Inflammatory macrophage (primary cell): ENCODE measurements at places on chromosomes 3 and 15.

- DNase-seq, result no peak
Measured at GRCh38 chr15:48641416-48641815, 4.1 kb downstream of the FBN1 start.

GRCh38 chr15:42084465-42085235 lies 9.7 kb downstream of the PLA2G4D start:
- peak; percentile 73 for DNase-seq

DNA sequence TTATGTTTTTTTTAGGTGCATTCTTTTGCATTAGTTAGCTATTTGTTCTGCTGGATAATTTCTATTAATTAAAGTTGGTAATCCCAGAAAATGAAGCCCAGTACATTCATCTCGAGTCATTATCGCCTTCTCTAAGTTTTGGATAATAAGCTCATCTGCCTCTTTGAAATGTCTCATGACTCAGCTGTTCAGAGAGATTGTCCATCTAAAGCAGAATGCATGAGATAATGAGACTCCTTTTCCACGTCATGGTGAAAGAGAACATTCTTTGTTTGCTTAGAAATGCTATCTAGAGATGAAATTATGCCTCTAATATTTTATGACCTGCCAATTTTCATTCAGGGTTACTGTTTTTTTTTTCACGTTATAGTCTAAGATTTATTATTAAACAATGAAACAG lies 374.7 kb upstream of the GOLIM4 start:
- no peak for DNase-seq

GRCh38 chr15:82044373-82045178 lies 1.2 kb downstream of the MEX3B start:
- peak; percentile 17 for DNase-seq

- peak; percentile 46 for DNase-seq
Measured at GRCh38 chr3:172148241-172148640, 108.9 kb downstream of the FNDC3B start.

GRCh38 chr3:196967412-196968232 lies 1.0 kb downstream of the PIGZ start:
- no peak for DNase-seq

DNA sequence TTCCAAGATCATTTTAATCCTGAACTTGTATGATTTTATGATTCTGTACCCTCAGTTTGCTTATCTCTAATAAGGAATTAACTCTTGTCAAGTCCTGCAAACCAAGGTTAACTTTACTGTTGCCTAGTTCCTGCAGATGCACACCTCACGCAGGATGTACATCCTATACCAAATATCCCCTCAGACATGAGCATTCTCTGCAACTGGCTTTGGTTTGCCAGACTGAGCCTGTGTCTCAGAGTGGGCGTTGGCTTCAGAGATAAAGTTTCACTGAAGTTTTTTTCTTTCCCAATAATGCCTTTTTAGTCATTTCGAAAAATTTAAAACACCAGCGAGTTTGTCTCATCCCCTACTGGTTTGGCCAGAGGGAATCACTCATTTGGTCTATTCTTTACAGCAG lies 173.9 kb downstream of the NR2F2 start:
- DNase-seq, result no peak

DNA sequence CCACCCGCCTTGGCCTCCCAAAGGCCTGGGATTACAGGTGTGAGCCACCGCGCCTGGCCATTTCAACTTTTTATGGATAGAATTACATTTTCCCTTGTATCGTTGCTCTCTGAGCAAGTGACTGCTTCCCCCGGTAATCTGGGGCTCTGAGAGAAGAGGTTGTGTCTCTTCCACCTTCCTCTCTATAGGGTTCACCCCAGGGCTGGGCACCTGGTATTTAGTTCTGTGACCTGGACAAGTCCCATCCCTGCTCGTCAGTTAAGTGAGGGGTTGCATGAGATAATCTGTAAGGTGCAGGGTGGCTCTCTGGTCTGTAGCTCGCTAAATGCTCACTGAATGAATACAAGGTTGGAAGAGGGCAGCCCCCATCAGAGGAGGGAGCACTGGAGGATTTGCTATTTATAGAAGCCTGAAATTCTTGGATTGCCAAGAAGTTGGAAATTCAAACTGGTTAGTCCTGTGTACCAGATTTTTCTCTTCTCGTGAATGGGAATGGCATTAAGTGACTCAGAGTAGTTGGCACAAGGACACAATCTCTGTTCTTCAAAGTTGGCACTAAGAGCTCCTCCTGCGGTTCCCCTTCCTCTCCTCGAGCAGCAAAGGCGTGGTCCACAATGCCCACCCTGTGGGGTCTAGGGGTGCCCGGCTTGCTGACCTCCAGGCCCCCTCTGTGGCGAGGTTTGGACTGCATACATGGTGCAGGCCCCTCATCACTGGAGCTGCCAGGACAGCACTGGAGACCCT lies 68.1 kb upstream of the DLG1 start:
- DNase-seq, result no peak

GRCh38 chr3:32186876-32187275 lies 51.6 kb upstream of the CMTM8 start:
- DNase-seq, result no peak

GRCh38 chr15:60419753-60420152 lies 22.0 kb upstream of the ANXA2 start:
- DNase-seq, result peak; percentile 57

DNA sequence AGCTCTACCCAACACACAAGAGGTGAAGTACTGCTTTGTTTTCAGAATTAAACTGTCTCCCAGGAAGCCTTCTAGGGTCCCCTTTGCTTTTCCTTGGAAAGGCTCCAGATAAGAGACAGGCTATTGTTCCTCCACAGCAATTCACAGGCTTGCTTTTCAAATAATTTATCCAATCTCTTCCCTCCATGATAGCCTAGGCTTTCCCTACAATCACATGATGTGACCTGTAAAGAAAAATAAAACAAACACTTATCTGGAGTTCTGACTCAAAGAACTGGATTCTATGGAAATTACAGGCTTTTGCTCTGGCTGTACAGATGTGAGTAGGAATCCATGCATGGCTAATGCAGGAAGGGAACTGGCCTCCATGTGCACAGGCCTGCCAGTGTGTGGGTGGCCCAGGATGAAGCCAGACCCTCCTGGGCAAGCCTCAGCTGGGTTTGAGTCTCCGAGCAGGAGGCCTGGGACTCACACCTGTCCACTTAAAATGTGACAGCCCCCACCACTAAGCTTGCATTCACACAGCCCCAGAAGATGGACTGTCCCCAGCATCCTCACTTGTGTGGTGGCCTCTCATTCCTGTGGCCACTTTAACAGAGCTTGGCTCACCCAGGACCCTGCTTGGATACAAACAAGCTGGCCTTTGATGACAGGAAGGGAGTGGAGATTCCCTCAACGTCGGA lies 75.8 kb upstream of the LEKR1 start:
- no peak for DNase-seq

DNA sequence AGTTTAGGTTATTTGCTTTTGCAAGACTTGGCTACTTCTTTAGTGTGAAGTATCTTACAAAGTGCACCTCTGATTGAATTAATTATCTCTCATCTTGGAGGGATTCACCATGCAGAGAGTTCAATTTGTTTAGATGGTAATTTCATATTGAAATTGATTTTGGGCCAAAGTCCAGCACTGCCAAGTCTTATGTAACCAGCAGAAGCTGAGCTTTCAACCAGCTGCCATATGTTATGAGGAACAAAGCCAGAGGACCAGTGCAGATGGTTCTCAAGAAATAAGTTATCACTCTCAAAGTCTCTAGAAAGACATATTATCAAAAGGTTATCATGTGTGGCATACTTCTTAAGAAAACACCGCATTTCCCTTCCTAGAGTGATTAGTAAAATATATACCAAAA lies 29.0 kb downstream of the ABHD6 start:
- no peak for DNase-seq

GRCh38 chr3:30751610-30752299 lies 142.7 kb downstream of the GADL1 start:
- DNase-seq, result peak; percentile 56

- peak; percentile 94 for DNase-seq
Measured at GRCh38 chr3:185316740-185317412, 46.1 kb upstream of the MAP3K13 start.

DNA sequence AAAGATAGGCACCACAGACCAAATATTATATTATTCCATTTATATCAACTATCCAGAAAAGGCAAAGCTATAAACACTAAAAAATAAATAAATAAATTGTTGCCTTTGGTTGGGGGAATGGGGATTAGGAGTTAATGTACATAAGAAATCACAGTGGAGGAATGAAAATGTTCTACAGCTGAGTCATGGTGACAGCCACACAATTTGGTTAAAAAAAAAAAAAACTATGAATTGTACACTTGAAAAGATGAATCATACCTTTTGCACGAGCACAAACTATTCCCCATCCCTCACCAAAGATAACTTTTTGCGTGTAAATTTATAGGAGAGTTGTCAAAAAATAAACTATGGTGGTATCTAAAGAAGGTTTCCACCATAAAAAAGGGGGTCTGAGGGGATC lies 103.2 kb downstream of the TBC1D5 start:
- no peak for DNase-seq

- DNase-seq, result no peak
Measured at GRCh38 chr3:154098376-154098775, 22.8 kb upstream of the ARHGEF26 start.

GRCh38 chr15:56019060-56019793 lies 25.8 kb upstream of the NEDD4 start:
- DNase-seq, result no peak

DNA sequence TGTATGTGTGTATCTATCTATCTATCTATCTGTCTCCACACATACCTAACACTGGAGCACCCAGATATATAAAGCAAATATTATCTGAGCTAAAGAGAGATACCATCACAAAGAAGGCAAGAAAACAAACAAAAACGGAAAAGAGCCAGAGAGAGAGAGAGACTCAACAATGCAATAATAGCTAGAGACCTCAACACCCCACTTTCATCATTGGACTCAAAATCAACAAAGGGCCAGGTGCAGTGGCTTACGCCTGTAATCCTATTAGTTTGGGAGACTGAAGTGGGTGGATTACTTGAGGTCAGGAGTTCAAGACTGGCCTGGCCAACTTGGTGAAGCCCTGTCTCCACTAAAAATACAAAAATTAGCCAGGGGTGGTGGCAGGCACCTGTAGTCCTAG lies 23.4 kb downstream of the NCBP2 start:
- no peak for DNase-seq

DNA sequence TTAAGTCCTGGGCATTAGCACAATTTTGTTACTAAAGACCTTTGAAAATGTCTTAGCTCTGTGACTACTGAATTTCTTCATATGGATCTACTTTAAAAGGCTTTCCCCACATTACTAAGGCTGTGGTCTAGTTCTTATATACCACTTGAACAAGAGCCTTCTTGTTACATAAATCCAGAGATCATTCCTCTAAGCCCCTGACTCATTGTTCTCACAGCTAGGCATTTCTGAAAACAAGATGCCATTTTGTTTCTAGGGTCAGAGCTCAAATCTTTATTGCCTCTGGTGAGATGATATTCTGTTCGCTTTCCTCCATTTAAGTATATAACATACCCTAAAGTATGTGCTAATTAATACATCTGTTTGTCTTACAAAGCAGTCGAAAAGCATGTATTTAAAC lies 29.8 kb upstream of the LPP start:
- DNase-seq, result no peak

DNA sequence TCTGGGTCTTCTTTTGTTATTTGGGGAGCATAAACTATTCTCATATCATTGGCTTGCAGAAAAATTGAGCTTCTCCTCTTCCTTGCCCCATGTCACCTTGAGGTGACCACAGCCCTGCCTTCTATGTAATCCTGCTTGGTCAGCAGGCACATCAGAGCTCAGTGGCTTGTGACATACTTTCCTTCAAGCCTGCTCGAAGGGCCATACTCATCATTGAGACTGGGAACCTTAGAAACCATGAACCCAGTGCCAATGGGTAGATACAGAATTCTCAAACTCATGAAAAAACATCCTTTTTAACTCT lies 3.7 kb upstream of the CCR2 start:
- no peak for DNase-seq

DNA sequence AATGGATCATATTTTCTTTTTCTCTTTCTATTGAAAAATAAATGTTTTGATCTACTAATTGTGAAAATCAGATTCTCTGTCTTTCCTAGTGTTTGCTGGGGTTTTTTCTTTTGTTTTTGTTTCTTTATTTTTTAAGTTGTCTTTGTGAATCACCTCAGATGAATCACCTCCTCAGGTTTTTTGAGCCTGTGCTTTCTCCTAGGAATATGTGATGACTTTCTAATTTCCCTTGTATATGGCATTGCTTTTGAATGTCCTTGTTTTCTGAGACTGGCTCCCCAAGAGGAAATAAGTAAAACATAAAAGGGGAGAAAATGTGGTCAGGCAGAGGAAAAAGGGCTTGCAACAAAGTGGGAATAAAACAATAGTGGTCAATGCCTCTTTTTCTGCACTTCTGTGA lies 750.0 kb downstream of the ZPLD1 start:
- DNase-seq, result no peak

DNA sequence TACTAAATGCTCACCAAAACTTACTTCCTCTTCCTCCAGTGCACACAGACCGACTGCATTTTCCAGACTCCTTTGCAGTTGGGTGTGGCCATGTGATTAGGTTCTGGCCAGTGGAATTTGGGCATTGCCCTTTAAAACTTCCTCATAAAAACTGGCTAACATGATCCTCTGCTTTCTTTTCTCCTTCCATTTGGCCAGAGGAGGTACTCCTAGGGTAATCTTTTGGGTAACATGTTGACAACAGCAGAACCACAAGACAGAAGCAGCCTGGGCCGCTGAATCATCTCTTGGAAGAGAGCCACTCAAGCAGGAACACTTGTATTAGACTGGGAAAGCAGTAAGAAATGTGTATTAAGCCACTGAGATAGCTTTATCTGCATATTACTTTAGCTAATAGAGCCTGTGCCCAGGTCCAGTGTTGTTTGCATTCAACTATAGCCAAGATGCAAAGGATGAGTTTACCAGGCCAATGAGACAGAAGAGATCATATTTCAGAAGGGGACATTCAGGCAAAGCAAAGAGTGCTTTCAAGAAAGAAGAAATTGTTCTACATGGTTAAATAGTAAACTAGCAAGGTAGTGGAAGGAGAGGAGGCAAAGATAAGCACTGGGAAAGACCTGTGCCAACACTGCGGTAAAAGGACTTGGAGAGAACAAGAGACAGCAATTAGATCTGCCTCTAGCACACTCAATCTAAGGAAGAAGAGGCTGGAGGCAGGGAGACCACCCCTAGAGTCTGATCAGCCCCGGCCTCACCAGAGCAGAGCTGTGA lies 79.8 kb downstream of the PLCH1 start:
- DNase-seq, result peak; percentile 56

- no peak for DNase-seq
Measured at GRCh38 chr15:93209690-93210445, 120.9 kb upstream of the RGMA start.

GRCh38 chr3:157042226-157042625 lies 117.7 kb downstream of the CCNL1 start:
- no peak for DNase-seq

- DNase-seq, result peak; percentile 81
Measured at GRCh38 chr3:183554377-183554776, 1.1 kb downstream of the KLHL6 start.
